ENCODE measurements at places on chromosomes 3 and 15. TPM values are rescaled to one million over a fixed set of nuclear protein-coding genes. Genes with fewer than 3 reads are reported as not detected.
A peak's percentile ranks its signal among the peaks of the same experiment; 100 is the strongest.

DNA sequence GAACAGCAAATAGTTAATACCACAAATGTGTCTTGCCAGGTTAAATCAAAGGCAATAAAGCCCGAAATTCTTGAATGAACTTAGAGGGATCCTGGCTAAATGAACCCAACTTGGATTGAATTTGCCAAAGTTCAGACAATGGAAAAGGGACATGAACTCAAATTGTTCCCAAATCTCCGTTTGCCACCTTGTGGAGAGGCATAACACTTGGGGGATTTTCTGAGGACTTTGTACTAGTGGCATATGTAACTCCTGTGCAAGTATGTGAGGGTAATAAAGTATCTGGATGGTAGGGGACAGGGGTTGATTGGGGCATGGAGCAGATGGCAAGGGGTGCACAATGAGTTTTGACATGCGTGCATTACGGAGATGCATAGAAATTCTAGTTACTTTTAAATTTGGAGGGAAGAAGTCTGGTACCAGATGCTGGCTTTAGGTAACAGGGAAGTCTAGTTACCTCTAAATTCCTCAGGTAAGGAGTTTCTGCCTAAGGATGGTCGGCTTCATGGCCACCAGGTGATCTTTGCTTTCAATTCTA is 1.2 kb upstream of the TCAIM start:
- peaks cover 5% of the 10 kb centered on the region for H3K36me3 ChIP-seq
- DNase-seq: no peak
- peaks cover 13% of the 10 kb centered on the region for H3K27me3 ChIP-seq
- H3K4me3 ChIP-seq: peak overlapping the region; percentile 97

GRCh38 chr3:154886437-154886836 is 193.7 kb upstream of the MME start:
- no peak overlapping the region for H3K27ac ChIP-seq
- H3K27me3 ChIP-seq: no peaks in the 10 kb centered on the region
- H3K4me3 ChIP-seq: no peak overlapping the region
- H3K4me1 ChIP-seq: no peaks in the 10 kb centered on the region
- no peak for DNase-seq

DNA sequence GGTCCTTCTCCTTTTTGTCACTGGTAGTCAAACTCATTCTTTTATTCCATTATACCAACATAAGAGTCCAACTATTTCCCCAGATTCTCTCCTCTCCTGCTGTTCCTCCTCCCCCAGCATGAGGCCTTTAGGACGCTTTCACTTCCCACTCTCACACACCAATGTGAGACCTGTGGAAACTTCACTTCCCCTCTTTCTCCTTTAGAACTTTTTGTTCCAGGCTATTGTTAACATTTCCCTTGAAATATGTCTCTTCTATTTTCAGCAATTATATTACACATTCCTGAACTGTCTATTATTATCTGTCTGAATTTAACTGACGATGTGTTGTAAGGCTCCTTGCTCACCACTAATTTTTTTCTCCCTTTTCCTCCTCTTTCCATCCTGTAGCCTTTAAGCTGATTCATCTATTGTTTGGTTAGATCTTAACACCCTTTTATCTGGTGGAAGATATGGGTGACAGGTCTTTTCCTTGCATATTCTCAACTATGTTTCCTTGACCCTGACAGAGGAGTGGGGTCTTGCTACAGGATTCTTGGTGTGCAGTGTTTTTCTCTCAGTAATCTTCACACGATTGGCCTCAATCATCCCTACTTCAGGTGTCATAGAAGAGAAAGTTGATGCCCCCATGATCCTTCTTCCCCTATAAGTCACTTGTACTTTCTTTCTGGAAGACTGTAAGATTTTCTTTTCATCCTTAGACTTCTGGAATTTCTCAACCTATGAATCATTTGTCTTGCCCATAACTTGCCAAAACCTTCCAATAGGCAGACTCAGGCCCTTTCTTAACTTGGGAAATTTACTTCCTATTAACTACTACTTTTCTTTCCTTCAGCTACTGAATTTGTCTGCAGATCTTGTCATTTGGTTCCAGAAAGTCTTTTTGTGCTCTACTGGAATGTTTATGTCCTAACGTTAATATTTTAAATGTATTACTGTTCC is 5.9 kb downstream of the CYP19A1 start:
- no peak for DNase-seq
- H3K36me3 ChIP-seq: no peaks in the 10 kb centered on the region
- H3K27me3 ChIP-seq: peaks cover 11% of the 10 kb centered on the region
- no peak overlapping the region for H3K4me3 ChIP-seq
- H3K4me1 ChIP-seq: no peaks in the 10 kb centered on the region

GRCh38 chr3:97719156-97719821 is 45.3 kb upstream of the ARL6 start:
- no peak overlapping the region for H3K27ac ChIP-seq
- no peaks in the 10 kb centered on the region for H3K36me3 ChIP-seq
- peak; percentile 70 for DNase-seq
- no peak overlapping the region for H3K4me3 ChIP-seq

DNA sequence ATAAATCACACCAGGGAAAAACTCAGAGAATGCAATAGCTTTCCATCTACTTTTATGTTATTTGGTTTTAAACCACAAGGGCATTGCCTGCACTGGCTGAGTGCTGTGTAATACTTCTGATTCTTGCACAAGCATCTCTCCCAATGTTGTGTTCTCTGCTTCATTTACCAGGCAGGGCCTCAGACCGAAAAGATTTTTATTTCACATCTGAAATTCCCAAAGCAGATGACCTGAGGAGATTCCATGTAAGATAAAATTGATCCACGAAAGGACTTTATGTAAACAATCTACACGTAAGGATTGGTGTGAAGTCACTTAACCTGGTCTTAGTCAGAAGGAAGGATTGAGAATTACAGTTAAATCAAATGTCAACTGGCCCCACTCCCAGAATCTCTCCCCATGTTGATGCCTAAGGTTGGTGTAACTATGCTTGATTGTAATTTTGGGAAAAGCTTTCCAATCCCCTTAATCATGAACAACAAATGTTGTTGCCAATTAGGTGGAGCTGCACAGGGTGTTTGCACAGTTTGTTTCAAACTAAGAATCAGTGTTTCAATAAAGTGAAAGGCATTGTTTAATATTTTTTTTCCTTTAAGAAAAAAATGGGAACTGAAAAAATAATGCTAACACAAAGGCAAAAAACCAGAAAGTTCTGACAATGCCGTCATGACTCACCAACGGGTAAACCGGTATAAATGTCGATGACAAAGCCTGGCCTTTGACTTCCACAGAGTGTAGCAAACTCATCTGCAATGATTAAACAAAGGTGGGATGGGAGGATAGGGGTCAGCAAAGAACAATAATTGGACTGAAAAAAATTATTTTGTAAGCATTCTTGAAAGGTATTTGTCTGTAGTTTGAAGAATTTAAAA is 128.6 kb downstream of the DUT start:
- no peak overlapping the region for H3K27ac ChIP-seq
- no peaks in the 10 kb centered on the region for H3K4me1 ChIP-seq
- H3K4me3 ChIP-seq: no peak overlapping the region
- H3K36me3 ChIP-seq: no peaks in the 10 kb centered on the region
- H3K27me3 ChIP-seq: no peaks in the 10 kb centered on the region

DNA sequence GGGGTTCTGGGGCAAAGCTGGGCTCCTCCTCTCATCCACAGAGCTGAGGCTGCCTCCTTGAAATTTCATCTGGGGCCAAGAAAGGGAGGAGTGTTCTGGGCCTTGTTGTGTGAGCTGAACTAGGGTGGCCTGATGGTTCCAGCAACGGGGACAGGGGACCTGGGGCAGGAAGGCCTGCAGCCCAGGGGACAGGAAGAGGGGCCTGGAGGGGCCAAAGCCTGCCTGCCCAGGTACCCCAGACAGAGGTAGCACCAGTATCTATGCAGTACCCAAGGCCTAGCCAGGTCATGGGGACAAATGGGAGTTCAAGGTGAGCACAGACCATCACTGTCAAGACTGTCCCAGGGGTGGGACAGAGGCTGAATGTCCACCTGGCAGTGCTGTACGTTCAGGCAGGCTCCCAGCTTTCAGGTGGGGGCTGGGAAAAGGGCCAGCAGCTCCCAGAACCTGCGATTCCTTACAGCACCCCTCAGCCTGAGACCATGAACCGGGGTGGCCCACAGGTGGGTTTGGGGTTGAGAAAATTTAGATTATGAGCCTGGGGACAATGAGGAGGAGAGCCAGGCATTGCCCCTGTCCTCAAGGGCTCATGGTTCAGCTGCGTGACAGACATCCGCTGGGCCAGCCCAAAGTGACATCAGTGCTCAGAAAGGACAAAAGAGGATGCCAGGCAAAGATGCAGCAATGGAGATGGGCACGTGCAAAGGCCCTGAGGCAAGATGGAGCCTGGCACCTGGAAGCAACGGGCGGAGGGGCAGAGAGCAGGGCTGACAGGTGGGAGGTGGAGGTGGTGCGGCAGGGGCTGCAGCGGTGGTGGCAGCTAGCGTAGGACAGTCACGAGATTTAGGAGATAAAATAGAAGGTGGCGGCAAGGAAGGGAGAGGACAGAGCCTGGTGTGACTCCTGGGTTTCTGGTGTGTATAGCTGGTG is 28.0 kb downstream of the PSTPIP1 start:
- DNase-seq: no peak
- peak overlapping the region; percentile 54 for H3K4me3 ChIP-seq
- H3K4me1 ChIP-seq: peaks cover 66% of the 10 kb centered on the region
- H3K27me3 ChIP-seq: no peaks in the 10 kb centered on the region

DNA sequence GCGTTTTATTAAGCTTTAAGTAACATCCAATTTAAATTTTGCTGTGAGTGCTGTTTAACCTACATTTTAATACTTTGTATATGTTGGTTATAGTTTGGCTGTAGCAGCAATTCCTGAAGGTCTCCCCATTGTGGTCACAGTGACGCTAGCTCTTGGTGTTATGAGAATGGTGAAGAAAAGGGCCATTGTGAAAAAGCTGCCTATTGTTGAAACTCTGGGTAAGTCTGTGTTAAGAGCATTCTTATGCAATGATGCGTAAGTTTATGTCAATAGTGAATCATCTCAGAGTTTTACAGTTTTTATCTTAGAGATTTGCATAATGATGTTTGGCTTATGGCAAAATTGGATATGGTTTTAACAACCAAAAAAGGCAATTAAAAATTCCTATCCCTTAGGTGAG is 62.7 kb downstream of the ASTE1 start:
- no peak overlapping the region for H3K27ac ChIP-seq
- H3K36me3 ChIP-seq: peaks cover 51% of the 10 kb centered on the region
- no peaks in the 10 kb centered on the region for H3K27me3 ChIP-seq
- no peak for DNase-seq
- H3K4me3 ChIP-seq: no peak overlapping the region

DNA sequence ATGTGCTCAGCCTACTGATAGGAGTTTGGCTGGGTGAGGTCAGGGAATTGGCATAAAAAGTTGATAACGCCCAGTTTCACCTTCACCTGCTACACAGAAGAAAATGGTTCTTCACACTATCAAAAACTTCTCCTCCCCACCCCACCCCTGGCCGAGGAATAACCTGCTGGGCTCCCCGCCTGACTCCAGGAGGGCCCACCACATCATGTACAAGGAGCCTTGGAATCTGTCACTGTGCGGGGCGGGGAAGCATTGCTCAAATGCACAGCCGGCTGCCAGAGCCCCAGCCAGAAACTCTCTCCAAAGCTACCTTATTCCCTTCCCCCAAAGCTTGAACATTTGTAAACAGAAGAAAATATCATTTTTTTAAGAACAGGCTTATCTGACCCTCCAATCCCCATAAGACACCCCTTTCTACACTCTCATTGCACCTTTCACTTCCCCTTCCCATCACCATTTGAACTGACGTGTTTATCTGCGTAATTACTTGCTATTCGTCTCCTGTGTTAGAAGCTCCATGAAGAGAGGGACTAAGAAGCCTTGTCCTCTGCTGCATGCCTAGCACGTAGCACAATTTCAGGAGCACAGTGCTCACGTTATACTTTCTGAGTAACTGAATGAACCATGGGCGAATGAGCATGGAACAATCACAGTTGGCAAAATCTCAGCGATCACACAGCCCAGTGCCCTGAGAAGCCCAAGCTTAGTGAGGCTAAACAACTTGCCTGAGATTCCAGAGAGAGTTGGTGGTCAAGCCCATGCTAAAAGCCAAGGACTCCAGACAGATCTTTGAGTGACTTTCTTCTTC is 82.9 kb downstream of the HES1 start:
- peaks cover 1% of the 10 kb centered on the region for H3K4me1 ChIP-seq
- H3K27ac ChIP-seq: no peak overlapping the region
- peaks cover 25% of the 10 kb centered on the region for H3K27me3 ChIP-seq
- no peak overlapping the region for H3K4me3 ChIP-seq
- DNase-seq: no peak

- no peaks in the 10 kb centered on the region for H3K4me1 ChIP-seq
- H3K36me3 ChIP-seq: peaks cover 40% of the 10 kb centered on the region
- no peak for DNase-seq
These were observed 38.3 kb downstream of the USF3 start for GRCh38 chr3:113658107-113658506.

DNA sequence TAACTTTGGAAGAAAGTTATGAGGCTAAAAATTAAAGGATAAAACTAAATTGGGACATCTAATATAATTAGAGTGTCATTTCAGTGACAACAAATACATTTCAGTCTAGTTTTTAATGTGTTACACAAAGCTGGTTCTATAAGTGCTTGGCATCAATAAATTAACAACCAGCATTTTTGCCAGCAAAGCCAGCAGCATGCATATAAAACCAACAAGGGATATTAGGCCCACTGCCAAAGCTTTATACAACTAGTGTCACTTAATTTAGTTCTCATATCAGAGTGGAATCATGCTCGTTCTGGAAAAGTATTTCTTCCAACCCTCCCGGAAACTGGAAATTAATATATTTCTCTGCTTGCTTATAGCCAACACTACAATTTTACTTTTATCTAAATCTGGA is 88.8 kb downstream of the THBS1 start:
- peaks cover 18% of the 10 kb centered on the region for H3K27me3 ChIP-seq
- no peaks in the 10 kb centered on the region for H3K36me3 ChIP-seq
- no peak for DNase-seq
- H3K4me1 ChIP-seq: no peaks in the 10 kb centered on the region

The CCR1 gene
- 6.6 TPM for total RNA-seq

The GOLGA6L7 gene
- not detected for total RNA-seq

The C15orf40 gene
- 21.5 TPM for total RNA-seq

The ZNF774 gene
- 2.1 TPM for total RNA-seq

The TMIE gene
- 1.6 TPM for total RNA-seq

The DPPA4 gene
- not detected for total RNA-seq

The HIGD2B gene
- not detected for total RNA-seq

Measured in activated CD4-positive, alpha-beta T cell treated with anti-CD3 and anti-CD28 coated beads, Interleukin-2, amount 10 ng/mL, durations not matched to agents 7 days and 5 days (primary cell).